ENCODE measurements at places on chromosomes 6 and 20.

DNA sequence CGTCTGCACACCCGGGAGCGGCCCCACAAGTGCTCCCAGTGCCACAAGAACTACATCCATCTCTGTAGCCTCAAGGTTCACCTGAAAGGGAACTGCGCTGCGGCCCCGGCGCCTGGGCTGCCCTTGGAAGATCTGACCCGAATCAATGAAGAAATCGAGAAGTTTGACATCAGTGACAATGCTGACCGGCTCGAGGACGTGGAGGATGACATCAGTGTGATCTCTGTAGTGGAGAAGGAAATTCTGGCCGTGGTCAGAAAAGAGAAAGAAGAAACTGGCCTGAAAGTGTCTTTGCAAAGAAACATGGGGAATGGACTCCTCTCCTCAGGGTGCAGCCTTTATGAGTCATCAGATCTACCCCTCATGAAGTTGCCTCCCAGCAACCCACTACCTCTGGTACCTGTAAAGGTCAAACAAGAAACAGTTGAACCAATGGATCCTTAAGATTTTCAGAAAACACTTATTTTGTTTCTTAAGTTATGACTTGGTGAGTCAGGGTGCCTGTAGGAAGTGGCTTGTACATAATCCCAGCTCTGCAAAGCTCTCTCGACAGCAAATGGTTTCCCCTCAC is 21.0 kb downstream of the PRDM1 start:
- DNase-seq, result no peak

- no peak for DNase-seq
Observed at GRCh38 chr6:151690303-151690702, 117.2 kb upstream of the ESR1 start.

DNA sequence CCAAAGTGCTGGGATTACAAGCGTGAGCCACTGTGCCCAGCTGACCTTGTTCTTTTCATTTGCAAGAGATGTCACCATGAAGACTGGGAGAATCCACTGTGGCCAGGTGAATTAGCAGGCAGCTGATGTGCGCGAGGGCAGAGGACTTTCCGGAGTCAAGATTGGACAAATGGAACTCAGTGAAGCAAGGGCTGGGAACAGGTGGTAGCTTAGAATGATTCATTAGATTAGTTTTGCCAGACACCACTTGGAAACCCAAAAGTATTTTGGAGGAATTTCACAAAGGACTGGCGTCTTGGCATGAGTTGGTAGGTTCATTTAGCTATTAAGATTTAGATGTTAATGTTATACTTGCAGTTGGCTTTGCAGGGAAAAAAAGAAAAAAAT is 4.7 kb upstream of the AKAP7 start:
- no peak for DNase-seq

DNA sequence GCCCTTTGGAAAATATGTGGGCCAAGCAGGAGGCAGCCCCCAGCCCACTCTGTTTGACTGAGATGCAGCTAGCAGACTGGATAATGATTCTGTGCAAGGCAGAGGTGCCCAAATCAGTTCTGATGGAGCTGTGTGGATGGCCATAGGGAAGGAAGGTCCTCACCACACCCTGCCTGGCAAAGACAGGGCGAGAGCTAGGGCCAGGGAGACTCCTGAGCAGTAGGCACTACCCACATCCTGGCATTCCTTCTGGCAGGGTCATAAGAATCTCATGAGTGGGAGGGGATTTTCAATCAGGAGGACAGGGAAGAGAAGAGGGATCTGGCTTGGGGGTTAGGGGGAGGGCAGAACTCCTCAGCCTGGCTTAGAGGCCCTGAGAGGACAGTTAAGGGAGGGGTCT is 18.6 kb upstream of the TREM2 start:
- no peak for DNase-seq

DNA sequence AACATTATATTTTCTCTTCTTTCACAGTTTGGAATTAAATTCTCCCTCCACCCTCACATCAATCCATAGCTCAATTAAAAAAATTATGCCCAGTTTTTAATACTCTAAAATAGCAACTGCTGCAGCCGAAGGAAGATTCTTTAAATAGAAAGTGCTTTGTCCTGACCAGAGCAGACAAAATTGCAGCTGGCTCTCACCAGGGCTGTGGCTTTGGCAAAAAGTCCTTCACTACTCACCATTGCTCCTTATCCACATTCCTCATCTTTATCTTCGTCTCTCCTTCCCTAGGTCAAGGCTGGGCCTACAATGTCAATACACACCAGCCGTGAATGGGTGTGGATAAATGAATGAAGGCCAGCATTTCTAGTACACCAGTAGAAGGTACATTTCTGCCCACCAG is 107.9 kb upstream of the VGLL2 start:
- no peak for DNase-seq

GRCh38 chr6:52927451-52927850 is 18.0 kb upstream of the GSTA3 start:
- no peak for DNase-seq

GRCh38 chr20:36613974-36614373 is 8.4 kb downstream of the RAB5IF start:
- DNase-seq, result no peak

DNA sequence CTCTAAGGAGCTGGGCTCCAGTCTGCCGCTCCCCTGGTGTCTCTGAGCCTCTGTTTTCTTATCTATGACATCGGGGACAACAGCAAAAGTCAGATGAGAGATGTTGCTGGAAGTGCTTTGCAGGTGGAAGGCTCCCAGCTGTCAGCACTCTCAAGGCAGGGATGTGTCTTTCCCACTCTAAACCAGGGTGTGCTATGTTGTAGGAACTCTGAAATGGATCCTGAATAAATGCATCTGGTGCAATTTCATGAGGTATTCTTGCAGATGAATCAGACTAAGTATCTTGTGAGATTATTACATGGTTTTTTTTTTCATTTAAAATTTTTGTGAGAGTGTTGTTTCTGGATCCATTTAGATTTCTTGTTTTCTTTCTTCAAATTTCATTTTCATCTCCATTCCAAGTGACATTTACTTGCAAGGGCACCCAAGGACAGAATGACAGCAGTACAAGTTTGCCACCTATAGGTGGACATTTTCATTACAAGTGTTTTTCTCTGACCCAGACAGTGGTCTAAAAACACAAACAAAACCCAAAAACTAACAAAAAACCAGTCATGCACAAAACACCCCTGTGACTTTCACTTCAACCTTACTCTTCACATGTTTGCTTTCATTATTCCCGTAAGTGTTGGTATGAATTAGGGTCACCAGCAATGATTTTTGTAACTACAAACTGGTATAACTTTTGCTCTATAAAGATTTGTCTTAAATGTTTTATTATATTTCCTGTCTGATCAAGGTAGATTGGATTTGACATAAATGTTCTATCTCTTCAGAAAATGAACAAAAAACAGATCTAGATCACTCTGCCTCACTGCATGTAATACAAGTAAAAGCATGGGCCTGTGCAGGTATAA is 14.7 kb upstream of the SIM1 start:
- DNase-seq, result peak; percentile 13

GRCh38 chr20:8862092-8862491 is 206.8 kb upstream of the PLCB4 start:
- no peak for DNase-seq
